ENCODE measurements at places on chromosomes 2 and 18.

- no peak for DNase-seq
Observed at GRCh38 chr2:196201229-196202009, 30.0 kb upstream of the STK17B start.

GRCh38 chr18:50967714-50968661 is at the start of gene ELAC1:
TSS of gene ELAC1 (plus strand) at chr18:50968040. CDS start at chr18:50974405, 6,365 bp downstream.
- peak; percentile 57 for DNase-seq

DNA sequence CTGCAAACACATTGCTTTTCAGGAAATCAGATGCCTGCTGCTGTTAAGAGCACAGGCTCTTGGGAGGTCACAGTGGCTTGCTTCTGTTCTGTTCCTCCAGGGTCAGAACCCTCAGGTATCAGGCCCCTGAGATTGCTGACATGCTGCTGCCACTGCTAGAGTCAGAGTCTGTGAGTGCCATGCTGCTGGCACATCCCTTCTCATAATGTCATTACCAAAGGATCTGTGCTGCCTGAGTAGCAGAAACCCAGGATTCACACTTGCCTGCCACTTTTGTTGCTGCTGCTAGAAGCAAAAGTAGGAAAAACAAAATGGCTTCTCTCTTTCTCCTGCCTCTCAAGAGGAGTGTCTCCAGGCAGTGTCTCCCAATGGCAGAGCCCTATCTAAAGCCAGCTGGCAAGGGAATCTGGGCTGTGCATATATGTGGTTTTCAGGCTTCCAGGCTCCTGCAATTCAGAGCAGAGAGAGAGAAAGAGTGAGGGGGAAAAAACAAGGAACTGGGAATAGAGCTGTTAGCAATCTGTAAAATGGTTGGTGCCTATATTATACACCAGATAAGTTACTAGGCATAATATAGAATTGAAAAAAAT is 180.3 kb downstream of the MYCN start:
- no peak for DNase-seq

DNA sequence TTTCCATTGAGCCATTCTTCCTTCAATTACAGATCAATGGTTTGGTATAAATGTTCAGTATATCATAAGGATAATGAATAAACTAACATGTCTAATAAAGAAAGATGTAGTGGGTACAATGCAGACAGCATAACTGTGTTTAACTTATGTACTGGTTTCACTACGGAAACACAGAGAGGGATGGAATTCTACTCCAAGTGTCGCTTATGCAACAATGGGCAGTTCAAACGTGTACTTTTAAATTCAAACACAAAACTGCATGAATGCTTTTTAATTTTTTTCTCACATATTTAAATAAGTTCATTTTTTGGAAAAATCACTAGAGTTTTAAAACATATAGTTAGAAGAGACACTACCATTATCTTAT is 74.7 kb downstream of the COBLL1 start:
- no peak for DNase-seq

DNA sequence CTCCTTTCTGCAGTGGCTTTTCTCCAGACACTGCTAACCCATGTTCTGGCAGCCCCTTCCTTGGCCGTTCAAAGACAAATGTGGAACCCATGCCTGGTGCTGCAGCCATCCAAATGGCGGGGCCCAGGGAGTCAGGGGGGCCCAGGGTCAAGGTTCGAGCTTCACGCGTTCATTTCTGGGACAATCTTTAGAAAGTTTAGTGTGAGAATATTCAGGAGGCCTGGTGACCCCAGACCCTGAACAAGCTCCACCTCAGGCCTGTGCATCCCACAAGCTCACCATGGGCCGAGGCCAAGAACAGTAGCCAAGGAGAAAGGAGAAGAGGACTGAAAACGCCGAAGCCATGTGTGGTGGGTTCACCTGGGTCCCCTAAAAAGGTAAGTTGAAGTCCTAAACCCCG is 54.4 kb downstream of the ANKMY1 start:
- DNase-seq: no peak

GRCh38 chr2:155377931-155378444 is 679.5 kb downstream of the KCNJ3 start:
- DNase-seq: no peak

DNA sequence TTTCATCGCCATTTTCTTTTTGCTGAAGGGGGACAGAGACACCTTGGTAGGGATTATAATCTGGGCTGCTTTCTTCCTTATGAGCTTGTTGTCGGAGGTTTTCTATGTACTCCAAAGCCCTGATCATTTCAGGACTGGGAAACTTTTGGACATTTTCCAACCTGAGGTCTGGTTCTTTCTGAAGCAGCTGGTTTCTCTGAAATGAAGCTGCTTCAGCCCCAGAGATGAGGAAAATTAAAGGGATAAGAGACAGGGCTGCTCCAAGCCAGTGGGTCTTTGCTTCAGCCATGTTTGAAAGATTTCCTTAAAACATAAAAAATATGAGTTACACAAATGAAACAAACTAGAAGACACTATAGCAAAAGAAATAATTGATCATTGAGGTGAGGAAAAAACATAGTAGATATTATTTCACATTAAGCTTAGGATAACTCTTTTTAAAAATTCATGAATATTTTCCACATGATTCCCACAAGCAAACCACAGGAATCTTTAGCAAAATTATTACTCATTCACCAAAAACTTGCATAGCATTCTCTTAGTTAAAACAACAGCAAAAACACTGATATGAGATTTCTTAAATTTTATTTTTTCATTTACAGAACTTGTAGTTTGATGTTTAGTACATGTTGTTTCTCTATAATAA is 3.0 kb downstream of the SCG2 start:
- DNase-seq: no peak

DNA sequence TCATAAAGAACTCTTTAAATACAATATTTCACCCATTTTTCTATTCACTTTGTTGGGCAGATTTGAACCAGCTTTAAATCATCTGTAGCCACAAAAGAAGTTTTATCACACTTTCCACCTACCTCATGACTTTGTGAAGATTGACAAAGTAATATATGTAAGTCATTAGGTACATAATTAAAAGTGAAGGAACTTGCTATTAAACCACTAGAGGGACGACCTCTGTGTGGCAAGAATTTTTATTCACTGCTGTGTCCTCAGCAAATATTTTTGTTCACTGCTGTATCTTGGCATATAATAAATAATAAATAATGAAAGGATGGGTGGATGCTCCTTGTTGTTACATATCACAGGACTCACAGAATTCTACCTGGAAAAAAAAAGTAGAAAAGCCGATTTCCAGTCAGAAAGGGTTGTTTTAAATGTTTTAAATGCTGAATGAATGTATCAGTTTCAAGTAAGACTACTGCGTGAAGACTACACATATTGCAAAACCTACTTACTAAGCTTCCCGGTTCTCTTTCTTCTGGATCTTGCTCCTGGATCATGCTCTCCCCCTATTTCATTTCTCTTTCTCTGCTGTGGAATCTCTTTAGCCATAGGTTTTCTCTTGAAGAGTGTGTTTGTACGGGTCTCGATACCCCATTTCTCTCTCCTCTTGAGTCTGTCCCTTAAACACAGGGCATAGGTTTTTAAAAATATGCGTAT is 44.8 kb downstream of the KCMF1 start:
- DNase-seq: no peak

DNA sequence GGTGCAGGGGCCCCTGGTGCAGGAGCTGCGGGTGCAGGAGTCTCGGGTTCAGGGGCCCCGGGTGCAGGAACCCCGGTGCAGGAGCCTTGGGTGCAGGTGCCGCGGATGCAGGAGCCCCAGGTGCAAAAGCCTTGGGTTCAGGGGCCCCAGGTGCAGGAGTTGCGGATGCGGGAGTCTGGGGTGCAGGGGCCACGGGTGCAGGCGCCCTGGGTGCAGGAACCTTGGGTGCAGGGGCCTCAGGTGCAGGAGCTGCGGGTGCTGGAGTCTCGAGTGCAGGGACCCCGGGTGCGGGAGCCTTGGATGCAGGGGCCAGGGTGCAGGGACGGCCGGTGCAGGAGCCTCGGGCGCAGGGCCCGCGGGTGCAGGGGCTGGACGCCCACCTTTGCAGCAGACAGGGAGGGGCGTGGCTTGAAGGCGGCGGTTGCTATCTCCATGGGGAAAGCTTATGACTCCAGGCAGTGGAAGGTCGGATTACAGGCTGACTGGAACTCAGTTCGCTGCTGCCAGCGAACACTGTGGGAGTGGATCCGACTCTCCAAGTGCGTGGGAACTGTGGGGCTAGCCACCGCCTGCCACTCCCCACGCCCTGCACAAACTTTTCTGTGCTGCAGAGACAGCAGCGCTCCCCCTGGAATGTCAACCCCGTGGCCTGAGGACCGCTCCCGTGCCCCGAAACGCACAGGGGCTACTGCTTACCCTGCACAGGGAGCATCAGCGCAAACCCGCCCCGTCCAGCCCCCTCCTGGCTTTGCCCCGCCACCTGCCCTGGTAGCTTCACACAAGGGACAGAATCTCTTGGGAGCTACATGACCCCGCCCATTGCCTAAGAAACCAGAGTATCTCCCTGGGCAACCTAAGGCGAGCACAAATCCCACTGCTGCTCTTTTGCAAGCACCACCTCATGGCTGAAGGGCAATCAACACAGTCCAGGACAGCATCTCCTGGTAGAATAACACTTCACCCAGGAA is 40.3 kb downstream of the COPS9 start:
- no peak for DNase-seq

DNA sequence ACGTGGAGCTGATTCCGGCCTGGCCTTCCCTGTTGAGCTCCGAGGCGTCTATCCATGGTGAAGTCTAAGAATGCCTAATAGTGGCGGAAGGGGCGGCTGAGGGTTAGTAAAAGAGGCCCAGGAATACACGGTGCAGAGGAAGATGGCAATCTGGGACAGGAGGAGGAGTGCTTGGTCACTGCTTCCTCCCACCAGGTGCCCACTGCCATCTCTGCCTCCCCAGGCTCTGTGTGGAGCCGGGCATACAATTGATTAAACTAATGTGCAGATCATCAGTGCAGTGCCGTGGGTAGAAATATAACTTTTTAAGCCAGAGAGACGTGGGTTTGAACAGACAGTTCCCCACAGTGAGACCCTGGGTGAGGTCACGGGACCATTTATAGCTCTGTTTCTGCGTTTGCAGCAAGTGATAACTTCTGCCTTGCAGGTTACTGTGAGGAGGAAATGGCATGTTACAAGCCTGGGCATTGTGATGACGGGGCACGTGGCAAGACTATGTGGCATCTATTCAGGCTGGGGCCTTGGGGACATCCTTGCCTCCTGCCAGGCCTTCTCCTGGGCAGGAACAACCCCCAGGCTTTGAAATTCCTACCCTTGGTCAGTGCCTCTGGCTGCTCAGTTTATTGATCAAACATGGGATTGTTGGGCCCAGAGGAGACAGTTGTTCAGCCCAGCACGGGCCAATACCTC is 204.9 kb downstream of the ASB1 start:
- DNase-seq: no peak

- DNase-seq: no peak
Observed at GRCh38 chr18:48848641-48849143, 102.1 kb downstream of the SMAD7 start.

GRCh38 chr2:203900253-203900652 is 32.7 kb downstream of the CTLA4 start:
- DNase-seq: no peak

DNA sequence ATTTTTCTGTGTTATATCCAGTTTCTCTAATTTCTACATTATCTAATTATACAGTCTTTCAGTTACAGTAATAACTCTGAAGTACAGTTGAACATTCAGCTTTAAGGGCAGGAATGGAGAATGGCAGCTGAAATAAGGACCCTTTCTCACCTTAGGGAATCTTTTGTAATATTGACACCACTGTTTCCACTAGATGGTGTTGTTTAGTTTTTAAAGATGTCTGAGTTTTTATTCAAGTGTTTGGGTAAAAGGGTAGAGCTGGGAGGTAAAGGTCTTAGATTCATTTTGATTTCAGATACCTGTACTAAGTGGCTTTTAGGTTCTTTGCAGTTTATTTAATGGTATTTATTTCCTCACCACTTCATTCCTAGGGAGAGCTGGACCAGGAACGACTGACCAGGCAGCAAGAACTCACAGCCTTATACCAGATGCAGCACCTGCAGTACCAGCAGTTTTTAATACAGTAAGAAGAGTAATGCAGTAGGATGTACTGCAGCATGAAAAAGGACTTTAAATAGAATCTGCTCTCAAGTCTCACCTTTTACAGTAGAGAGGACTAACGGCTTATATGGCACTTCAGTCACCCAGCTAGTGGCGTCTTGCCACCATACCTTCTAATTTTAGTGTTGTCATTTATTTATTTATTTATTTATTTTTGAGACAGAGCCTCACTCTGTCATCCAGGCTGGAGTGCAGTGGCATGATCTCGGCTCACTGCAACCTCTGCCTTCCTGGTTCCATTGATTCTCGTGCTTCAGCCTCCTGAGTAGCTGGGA is 33.2 kb upstream of the KCNJ13 start:
- no peak for DNase-seq

- DNase-seq: peak; percentile 67
Observed at GRCh38 chr2:234291765-234292204, 205.1 kb downstream of the ARL4C start.

- no peak for DNase-seq
Observed at GRCh38 chr2:40416486-40416885, 35.4 kb downstream of the SLC8A1 start.

- no peak for DNase-seq
Observed at GRCh38 chr2:136325844-136326331, 207.9 kb upstream of the CXCR4 start.

GRCh38 chr2:124919296-124919695 is 894.2 kb downstream of the CNTNAP5 start:
- no peak for DNase-seq

DNA sequence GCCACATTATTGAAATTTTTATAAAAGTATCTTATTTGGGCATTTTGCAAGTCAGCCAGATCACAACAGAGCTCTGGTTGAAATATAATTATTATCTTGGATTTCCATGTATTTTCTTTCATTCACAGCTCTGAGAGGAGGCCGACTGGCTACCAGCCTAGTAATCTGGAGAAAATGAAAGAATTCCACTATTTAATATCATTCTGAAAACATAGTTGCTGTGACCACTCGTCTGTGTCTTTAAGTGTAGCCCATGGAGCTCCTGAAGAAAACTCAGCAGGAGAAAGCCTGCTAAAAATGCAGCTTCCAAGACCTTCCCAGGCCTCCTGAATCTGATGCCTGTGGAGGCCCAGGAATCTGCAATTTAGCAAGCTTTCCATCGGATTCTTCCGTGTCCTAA is 114.7 kb downstream of the SH3BP4 start:
- DNase-seq: no peak

DNA sequence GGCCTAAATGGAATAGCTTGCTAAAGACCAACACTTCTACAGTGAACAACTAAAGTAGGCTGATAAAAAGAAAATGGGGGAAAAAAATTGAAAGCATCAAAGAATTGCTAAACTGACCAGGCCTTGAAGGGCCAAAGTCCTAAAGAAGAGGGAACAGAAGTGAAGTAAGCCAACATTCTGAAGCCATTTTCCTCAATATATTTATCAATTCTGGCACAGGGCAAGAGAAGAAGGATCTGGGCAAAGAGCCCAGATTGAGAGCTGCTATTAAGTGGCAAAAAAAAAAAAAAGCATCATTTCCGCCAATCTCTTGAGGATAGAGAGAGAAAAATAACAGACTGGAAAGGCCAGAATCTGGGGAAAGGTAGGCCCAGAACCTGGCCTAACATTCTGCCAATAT is 25.7 kb downstream of the FANCL start:
- no peak for DNase-seq

DNA sequence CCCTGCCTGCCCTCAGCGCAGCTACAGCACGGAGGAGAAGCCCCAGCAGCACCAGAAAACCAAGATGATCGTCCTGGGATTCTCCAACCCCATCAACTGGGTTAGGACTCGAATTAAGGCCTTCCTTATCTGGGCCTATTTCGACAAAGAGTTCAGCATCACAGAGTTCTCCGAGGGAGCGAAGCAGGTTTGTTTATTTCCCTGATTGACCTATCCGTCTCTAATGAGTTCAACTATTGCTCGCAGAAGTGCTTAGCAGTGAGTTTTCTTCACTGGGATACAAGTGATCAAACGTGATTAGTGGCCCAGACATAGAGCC is 639 bp downstream of the MAIP1 start:
- DNase-seq: peak; percentile 34

GRCh38 chr2:136764452-136765255 is 691 bp upstream of the THSD7B start:
- peak; percentile 33 for DNase-seq

All from NCI-H510A treated with DMSO at 0.1 percent for 48 hours (cell line).